ENCODE measurements at places on chromosomes 12 and 14.

- DNase-seq = no peak
These were observed 92.7 kb downstream of the PAH start for GRCh38 chr12:102824218-102824835.

DNA sequence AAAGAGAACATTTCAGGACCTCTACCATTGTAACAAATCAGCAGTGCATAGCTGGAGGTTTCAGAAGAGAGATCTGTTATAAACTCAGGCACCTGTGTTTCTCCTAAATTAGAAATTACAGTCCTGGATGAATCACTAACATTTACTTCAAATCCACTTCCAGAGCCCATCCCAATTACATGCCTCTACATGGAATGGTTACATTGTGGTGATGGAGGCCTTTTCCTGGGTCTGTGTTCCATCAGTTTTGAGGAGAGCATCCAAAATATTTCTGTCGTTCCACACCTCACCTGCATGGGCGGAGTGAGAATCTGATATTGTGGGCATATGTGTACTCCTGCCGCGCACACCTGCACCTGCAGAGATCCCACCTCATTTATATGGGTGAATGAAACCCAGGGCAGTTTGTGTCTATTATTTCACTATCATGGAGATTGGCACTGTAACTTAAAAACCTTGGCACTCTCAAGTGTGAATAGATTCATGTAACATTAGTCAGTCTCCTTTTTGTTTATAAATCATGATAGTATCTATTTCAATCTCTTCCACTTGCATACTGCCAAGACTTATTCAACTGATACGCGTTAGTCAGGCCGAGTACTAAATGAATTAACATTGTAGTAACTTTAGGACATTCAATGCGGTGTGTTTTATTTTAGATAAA lies 215.1 kb upstream of the FAR2 start:
- no peak for DNase-seq

GRCh38 chr12:113172185-113172584 lies 13.1 kb downstream of the DDX54 start:
- no peak for DNase-seq

DNA sequence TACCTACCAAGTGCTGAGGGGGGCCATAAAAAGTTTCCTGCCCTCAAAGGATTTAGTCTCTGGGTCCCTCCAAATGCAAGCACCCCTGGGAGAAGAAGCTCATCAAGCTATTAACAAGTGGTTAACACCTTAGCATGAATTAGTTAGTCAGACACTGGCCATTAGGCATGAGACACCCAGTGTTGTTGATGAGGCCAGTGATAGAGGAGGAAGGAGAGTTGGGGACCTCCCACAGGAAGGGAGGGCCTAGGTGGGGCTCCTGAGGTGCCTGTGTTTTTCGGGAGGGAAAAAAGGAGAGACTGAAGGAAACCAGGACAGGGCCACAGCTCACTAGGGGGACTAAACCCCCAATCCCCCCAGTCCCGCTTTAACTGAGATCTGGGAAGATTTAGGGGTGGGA lies 4.5 kb upstream of the KRT71 start:
- no peak for DNase-seq

GRCh38 chr14:62304257-62304656 lies 542.0 kb downstream of the SNAPC1 start:
- no peak for DNase-seq

DNA sequence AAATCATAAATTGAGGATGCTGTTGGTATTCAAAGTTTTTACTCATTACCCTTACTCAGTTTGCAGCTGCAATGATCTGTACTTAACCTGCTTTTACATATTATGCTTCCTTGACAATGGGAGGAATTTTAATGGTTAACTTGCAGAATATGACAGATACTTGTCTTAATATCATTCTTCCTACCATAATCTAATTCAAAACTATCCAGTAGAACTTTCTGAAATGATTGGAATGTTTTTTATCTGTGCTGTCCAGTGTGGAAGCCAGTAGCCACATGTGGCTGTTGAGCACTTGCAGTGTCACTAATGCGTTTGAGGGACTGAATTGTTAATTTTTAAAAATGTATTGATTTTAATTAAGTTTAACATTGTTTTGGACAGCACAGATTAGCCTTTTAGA lies 23.5 kb downstream of the FGFR1OP2 start:
- DNase-seq = no peak

DNA sequence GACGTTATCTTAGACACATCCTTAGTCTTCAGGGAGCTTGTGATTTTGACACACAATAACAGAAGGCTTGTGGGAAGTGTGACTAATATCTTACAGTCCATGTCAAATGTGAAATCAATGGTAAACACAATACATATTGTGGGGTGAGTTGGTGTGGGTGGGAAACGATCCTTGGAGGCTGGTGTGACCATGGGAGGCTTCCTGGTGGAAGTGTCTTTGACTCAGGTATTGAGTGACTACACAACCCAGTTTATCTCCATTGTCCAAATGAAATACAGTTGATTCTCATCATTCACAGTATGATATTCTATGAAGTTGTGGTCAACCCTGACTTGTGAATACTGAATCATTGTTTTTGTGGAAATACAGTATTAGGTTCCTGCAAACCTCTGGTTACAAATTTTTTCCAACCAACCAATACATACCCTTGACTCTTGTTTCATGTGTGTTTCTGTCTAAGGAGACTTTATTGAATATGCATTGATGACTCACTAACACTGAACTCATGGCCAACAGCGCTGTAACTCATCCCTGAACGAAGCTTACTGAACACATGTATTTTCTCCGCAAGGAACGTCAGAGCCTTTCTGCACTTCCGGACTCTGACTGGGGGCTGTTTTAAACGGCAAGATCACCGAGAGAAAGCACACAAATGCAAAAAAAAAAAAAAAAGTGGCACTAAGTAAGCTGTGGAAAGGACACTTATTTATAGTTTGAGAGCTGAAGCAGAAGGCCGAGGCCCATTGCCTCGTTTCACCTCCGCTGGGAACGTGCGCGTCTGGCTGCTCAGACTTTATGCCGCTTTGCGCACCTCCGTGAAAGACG lies 59.0 kb downstream of the CLMN start:
- DNase-seq = no peak

- no peak for DNase-seq
These were observed 6.7 kb upstream of the LRP1-AS start for GRCh38 chr12:57154076-57154475.

- DNase-seq = no peak
These were observed 19.9 kb downstream of the TTC7B start for GRCh38 chr14:90796329-90796728.

DNA sequence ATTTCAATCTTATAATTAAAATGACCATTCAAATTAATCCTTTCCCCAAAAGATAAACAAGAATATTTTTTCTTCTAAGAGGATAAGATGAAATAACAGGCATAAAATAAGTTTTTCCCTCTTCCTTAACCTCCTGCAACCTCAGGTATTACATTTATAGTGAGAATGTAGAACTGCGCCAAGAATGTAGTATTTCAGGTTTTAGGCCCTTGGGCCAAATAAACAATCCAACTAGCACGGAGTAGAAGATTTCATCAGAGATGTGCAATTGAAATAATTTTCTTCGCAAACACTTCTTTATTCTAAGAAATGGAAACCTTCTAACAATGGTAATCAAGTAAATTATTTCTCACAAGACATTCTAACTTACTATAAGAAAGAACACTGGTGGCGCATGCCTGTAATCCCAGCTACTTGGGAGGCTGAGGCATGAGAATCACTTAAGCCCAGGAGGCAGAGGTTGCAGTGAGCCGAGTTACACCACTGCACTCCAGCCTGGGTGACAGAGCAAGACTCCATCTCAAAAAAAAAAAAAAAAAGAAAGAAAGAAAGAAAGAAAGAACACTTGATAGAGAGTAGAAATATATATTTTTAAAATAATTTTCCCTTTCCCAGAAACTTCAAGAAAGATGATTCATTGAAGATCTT lies 100.8 kb downstream of the TAOK3 start:
- no peak for DNase-seq

DNA sequence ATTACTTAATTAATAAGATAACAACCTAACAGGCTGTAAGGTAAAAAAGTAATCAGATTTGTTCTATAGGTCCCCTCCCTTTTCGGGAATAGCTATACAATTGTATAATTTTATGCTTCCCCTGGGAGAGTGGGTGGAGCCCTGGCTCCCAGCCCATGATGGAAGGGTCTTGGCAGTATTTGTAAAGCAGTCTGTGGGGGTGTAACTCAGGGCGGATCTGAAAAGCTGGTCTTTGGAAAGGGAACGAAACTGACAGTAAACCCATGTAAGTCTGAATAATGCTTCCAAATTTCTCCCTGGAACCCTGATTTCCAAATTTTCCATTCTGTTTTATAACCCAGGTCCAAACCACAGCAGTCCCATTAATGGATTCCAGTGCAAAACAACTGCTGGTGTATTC lies 110.4 kb downstream of the DAD1 start:
- no peak for DNase-seq

- no peak for DNase-seq
These were observed 401.4 kb downstream of the ATP23 start for GRCh38 chr12:58342736-58343135.

- DNase-seq = no peak
These were observed 30.1 kb downstream of the SLC35F4 start for GRCh38 chr14:57835766-57836165.

DNA sequence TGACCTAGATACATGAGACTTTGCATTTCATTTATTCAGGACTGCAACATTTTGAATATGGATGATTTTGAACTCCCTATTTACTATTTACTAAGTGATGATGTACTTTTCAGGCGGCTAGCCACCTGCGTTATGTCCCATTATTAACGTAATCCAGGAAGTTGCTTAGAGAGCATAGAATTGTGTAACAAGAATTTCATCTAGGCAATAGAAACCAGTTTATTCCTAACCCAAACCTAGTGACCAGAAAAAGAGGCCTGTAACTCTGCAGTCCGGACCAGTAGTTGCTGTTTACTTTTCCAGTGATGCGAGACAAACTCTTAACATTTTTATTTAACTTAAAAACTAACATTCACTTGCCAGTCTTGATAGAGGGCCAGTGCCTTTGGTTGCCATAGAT lies 12.3 kb downstream of the NUDT4 start:
- no peak for DNase-seq

DNA sequence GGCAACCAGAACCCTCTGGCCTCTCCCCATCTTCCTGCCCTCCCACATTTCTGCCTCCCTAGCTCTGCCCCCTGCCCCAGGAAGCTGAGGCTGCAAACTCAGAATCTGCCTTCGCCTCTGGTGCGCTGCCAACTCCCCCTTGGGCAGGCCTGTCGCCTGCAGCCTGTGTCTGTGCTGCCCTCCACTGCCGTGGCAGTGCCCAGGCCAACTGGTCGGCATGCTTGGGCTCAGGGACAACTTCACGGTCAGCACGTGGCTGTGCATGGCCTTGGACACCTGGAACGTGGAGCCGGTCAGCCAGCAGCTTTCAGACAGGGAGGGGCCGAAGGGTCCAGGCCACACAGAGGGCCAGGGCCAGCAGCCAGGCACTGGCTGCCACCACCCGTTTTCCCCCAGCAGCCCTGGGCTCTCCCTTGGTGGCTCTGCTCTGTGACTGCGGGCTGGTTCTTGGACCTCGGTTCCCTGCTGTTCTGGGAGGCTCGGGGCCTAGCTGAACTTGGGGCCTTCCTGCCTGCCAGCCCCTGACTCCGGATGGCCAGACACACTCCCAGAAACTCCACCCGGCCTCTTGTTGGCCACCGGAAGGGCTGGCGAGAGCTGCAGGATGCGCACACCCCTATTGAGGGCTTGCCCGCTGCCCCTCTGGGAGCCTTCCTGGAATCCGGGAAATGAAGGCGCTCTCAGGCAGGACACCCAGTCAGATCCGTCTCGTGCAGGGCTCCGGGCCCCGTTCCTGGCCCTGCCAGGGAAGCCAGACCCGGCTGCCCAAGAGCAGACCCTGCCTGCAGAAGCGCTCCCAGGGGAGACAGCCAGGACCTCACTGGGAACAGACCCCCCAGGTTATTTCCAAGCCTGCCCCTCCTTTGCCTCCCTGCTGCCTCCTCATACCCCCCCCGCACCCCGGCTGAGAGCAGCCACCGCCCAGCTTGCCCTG lies 34.2 kb upstream of the PPP1R13B start:
- no peak for DNase-seq

- DNase-seq = no peak
These were observed 117.7 kb upstream of the RPL10L start for GRCh38 chr14:46769292-46769691.

DNA sequence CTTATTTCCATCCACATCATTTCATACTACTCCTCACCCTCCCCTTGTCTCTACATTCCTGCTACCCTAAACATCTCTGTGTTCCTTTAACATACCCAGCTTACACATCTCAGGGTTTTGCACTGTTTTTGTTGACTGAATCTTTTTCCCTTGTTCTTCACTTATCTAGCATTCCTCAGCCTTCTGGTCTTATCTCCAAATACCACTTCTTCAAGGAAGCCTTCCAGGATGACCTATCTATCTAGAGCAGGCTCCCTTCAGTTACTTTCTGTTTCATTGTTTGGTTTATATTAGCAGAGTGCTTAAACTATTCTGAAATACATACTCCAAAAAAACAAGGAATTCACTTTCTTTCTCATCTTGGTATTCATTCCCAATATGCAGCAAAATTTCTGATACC lies 353.1 kb downstream of the NAV3 start:
- DNase-seq = no peak

- DNase-seq = no peak
These were observed 19.1 kb upstream of the ALX1 start for GRCh38 chr12:85260896-85261295.

DNA sequence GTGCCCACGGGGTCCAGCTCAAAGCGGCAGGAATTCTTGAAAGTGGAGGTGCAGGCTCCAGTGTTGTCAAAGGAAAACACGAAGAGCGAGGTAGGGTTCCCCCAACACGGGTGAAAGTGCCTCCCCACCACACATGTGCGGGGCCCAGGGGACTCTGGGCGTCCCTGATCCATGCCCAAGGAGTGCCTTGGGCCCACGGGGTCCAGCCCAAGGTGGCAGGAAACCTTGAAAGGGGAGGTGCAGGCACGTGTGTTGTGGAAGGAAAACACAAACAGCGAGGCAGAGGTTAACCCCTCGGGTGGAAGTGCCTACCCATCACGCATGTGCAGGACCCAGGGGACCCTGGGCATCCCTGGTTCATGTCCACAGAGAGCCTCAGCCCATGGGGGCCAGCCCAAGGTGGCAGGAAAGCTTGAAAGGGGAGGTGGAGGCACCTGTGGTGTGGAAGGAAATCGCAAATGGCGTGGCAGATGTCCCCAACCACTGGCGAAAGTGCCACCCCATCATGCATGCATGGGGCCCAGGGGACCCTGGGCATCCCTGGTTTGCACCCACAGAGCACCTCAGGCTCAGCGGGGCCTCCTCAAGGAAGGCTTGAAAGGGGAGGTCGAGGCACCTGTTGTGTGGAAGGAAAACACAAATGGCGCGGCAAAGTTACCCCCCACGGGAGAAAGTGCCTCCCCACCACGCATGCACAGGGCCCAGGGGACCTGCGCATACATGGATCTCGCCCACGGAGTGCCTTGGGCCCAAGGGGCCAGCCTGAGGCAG lies 584.6 kb downstream of the ALG10 start:
- DNase-seq = no peak

DNA sequence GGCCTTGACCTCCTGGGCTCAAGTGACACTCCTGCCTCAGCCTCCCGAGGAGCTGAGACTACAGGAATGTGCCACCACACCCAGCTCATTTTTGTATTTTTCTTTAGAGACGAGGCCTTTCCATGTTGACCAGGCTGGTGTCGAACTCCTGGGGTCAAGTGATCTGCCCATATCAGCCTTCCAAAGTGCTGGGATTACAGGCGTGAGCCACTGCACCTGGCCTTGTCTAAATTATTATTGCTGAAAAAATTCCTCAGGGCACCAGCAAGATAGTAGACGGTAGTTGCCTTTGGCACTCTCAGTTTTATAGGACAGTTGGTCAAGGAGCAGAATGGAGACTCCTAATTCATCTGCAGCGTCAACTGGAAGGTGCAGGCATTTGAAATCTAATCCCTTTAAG lies 2.5 kb upstream of the AICDA start:
- no peak for DNase-seq

Data from stimulated activated CD4-positive, alpha-beta T cell treated with anti-CD3 and anti-CD28 coated beads, TNF-alpha, amount 100 ng/mL, for 4 hours (primary cell).